Frontal cortex (tissue), 4 donors: ENCODE measurements at places on chromosomes 11 and 22. TPM values are rescaled to one million over a fixed set of nuclear protein-coding genes. Genes with fewer than 3 reads are reported as not detected.

Gene CAT
- total RNA-seq, result 55.0 TPM

Gene SPDYC
- total RNA-seq, result not detected

Gene NCAM1
- 515 TPM for total RNA-seq

Gene NOX4
- total RNA-seq, result 11.8 TPM

Gene CPT1B
- total RNA-seq, result 5.7 TPM

Gene TRIM49C
- total RNA-seq, result 0.41 TPM

Gene SPON1
- 33.4 TPM for total RNA-seq

Gene PDE2A
- total RNA-seq, result 63.2 TPM

Gene FAM83F
- total RNA-seq, result 0.41 TPM

Gene PLA2G3
- total RNA-seq, result under 0.01 TPM

Gene UCP3
- 0.82 TPM for total RNA-seq

Gene CASP1
- total RNA-seq, result 2.9 TPM

Gene CASP12
- 0.82 TPM for total RNA-seq

Gene RIBC2
- total RNA-seq, result 0.41 TPM

Gene ACRV1
- 0.82 TPM for total RNA-seq

Gene OR1S2
- total RNA-seq, result not detected

Gene DMC1
- total RNA-seq, result 4.5 TPM

Gene KLHL35
- total RNA-seq, result 28.5 TPM
